ENCODE measurements at places on chromosomes 4 and X. TPM values are rescaled to one million over a fixed set of nuclear protein-coding genes. Genes with fewer than 3 reads are reported as not detected.

PABPC5 gene
- 2.4 TPM for total RNA-seq

MMRN1 gene
- 0.17 TPM for total RNA-seq

DLG3 gene
- total RNA-seq: 14.5 TPM

CT55 gene
- not detected for total RNA-seq

NLGN3 gene
- total RNA-seq: 0.84 TPM

PLAC1 gene
- total RNA-seq: 0.61 TPM

FABP2 gene
- total RNA-seq: not detected

CABS1 gene
- total RNA-seq: not detected

ART3 gene
- total RNA-seq: not detected

SCRG1 gene
- total RNA-seq: 4.3 TPM

KCNE5 gene
- total RNA-seq: 1.3 TPM

TLR3 gene
- total RNA-seq: 2.6 TPM

TENM3 gene
- total RNA-seq: 127 TPM

LRIT3 gene
- total RNA-seq: 0.11 TPM

SORBS2 gene
- total RNA-seq: 97.4 TPM

CSAG1 gene
- 1.2 TPM for total RNA-seq

SRPX2 gene
- 39.3 TPM for total RNA-seq

ZCCHC12 gene
- 0.16 TPM for total RNA-seq

NR0B1 gene
- total RNA-seq: 0.25 TPM

GRID2 gene
- 0.07 TPM for total RNA-seq

CFAP99 gene
- total RNA-seq: not detected

MFAP3L gene
- total RNA-seq: 30.2 TPM

NAP1L2 gene
- 7.2 TPM for total RNA-seq

MAGEE2 gene
- not detected for total RNA-seq

DCHS2 gene
- 0.36 TPM for total RNA-seq

HOPX gene
- 1.7 TPM for total RNA-seq

BGN gene
- total RNA-seq: 87.7 TPM

HHIP gene
- total RNA-seq: 4.0 TPM

WNK3 gene
- 6.2 TPM for total RNA-seq

SSX4B gene
- not detected for total RNA-seq
